ENCODE measurements at places on chromosomes 1 and 21.
A peak's percentile ranks its signal among the peaks of the same experiment; 100 is the strongest.

DNA sequence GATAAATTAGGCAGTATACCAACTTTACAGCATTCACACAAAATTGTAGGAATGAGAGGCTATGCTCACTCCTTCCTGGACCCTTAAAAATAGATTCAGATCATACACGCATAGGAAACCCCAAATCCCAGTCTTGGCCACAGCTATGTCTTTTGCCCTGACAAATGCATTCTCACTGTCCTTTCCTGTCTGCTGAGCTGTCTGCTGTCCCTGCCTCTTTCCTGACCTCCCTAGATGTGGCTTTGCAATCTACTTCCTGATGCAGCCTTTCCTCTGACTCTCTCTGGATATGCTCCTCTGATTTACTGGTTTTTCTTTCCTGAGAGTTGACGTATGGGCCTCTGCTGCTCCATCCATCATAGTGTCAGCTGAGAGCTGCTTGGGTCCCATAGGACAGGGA lies 59.8 kb upstream of the SLC35F3 start:
- no peak for DNase-seq

DNA sequence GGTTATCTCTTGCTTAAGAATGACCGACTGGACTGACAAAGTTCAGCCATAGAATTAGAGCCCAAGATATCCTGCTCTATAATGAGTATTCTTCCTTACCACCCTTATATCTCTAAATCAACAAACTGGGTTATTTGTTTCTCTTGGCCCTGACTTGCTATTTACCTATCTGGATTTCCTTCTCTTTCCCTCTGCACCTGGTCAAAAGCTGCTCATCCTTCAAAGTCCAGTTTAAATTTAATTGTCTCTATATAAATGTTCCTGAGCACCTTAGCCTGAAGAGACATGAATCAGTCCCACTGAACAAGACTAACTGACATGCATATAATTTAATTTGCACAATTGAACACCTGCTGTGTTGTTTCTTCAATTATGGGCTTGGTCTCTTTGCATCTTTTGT lies 127.1 kb upstream of the KCNJ15 start:
- DNase-seq = no peak

DNA sequence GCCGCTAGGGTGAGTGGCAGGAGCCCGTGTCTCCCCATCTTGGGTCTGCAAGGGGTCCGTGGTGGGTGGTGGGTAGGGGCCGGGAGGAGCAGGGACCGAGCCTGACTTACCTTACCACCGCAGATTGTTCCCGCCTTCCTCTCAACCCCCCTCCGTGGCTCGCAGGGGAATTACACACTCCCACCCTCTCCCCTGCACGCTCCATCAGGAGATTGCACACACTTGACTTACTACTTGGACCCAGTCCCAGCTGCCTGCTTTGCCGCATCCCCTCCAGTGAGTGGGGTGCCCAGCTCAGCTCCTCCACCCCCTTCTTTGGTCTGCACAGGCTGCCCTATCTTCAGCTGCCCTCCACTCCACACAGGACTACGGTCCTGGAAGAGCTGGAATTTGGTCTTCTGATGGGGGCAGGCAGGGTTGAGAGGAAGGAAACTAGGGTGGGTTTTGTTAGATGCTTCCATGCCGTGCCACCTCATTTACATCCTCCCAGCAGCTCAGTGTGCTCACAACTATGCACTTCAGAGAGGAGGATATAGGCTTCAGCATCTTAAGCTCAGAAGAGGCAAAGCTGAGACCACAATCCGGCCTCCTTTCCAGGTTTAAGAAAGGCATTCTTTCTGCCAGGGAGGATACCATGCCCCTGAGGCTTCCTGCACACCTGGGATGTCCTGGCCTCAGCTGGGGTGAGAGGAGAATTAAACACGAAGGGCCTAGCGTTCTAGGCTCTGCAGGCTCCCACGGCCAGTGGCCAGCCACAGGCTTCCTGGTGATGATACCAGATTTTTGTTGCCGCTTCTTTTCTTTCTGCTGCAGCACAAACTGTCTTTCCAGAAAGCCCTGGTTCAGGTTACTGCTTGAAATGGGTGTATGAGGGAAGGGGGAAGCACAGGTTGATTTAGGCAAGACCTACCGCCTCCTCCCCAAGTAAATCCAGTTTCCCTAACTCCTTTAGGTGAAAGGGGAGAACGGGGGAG lies 2.3 kb downstream of the KCNC4 start:
- DNase-seq = no peak

DNA sequence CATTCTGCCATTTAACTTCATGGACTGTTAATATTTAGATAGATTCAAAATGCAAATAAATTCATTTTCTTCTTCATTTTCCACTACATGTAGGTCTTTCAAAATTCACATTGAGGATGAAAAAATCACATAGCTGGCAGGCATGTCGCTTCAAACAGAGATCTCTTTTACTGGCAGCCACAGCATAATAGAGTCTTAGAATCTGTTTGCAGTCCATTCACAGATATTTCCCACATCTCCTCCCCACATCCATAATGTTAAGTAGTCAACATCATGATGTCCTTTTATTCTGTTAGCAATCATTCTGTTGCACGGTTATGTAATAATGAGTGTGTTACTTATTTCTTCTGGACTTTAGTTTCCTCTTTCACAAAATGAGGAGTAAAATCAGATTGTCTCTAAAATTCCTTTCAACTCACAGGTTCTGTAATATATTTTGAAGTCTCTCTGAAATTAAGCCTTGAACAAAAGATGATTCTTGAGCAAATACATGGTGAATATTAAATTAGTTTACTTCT lies 257.5 kb upstream of the SNX7 start:
- DNase-seq = no peak

DNA sequence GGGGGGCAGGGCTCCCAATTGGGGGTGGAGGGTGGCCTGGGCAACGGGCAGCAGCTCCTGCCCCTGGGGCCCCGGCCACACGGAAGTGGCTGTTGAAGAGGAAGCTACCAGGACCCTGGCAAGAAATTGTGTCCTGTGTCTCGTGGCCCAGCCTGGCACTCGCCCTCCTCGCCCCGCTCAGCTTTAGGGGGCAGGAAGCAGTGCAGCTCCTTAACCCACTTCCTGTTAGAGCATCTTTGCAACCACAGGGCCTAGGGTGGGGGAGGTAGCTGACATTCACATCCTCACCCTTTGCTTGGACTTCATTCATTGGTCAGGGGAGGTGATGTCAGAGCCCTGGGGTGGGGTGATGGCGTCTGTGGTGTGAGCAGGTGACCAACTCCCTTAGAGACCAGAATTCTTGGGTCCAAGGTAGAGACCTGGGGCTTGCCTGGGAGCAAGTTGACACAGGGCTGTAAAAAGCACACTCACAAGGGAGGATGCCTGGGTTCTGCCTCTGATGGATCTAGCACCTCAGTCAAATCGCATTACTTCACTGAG lies at the start of gene ARHGAP30:
TSS of gene ARHGAP30 (minus strand) at position 161 of the 540 bp plus-strand sequence. CDS start 267 bp downstream, outside the sequence.
- DNase-seq = peak; percentile 17

GRCh38 chr21:39379986-39380891 lies 31.4 kb upstream of the HMGN1 start:
- DNase-seq = peak; percentile 76

DNA sequence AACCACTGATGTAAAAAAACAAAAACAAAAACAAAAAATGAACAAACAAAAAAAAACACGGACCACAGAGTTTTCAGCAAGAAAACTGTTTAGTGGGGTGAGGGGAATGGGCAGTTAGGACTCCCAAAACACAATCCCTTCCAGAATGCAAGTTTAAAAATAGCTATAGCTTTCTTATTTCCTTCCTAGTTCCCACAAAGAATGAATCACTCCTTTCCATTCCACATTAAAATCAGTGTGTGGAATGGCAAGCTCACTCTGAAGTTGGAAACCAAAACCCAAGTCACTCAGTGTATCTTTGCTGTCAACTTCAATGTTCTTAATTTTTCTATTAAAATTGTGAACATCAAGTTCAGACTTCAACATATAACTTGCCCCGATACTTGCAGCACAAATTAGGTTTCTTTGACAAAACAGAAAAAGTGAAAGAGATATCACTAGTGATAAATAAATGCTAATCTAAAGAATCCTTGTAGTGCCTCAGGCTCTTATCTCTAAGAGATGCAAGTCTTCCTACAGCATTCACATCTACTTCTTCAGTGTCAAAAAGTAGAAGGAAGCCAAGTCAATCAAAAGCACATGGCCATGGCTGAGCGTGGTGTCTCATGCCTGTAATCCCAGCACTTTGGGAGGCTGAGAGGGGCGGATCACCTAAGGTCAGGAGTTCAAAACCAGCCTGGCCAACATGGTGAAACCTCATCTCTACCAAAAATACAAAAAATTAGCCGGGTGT lies 45.5 kb downstream of the TOR3A start:
- DNase-seq = no peak

DNA sequence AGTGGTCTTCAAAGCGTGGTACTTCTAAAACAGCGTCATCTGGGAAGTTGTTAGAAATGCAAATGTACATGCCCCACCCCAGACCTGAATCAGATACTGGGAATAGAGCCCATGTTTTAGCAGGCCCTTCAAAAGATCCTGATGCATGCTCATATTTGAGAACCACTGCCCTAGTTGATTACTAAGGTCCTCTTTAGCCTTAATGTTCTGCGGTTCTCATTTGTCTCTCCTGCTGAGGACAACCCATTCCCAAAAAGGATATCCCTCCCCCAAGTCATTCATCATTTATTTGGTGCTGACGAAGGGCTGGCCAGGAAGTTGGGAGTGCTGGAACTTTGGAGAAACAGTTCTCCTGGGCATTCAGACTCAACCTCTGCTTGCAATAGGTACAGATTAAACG lies 92.4 kb upstream of the RALGPS2 start:
- no peak for DNase-seq

GRCh38 chr1:186099336-186100104 lies 275.5 kb downstream of the TPR start:
- DNase-seq = no peak

GRCh38 chr1:155196103-155196892 lies 11.4 kb downstream of the THBS3 start:
- DNase-seq = peak; percentile 74

- DNase-seq = no peak
These were observed 2.3 kb downstream of the ASTN1 start for GRCh38 chr1:177162243-177162642.

GRCh38 chr21:41364308-41364707 lies 2.5 kb downstream of the MX2 start:
- no peak for DNase-seq

- no peak for DNase-seq
These were observed 35.2 kb downstream of the RRP1 start for GRCh38 chr21:43824333-43825241.

GRCh38 chr1:245156041-245156735 lies 1.4 kb downstream of the KIF26B start:
- peak; percentile 26 for DNase-seq

GRCh38 chr1:154752273-154753030 lies 117.6 kb downstream of the KCNN3 start:
- DNase-seq = no peak

GRCh38 chr1:43329995-43330751 lies 7.4 kb upstream of the MPL start:
- DNase-seq = no peak

GRCh38 chr1:248065071-248065470 lies 18.4 kb downstream of the OR2L3 start:
- no peak for DNase-seq

DNA sequence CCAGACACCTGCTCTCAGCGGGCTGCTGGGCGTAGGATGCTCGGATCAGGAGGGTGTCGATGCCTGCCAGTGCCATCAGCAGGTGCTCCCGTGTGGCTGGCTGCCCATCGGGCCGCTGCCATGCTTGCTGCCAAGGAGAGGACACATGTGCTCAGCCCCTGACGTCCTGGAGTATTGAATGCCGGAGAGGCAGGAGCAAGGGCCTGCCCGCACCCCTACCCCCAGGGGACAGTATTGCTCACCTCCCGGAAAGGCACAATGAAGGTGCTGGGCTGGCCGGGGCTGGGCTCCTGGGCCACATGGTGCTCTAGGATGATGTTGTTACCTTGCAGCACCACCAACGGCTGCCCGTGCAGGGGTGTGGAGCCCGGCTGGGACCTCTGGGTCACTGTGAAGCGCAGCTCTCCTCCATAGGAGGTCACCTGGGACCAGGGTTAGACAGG lies 61.5 kb downstream of the HSPG2 start:
- DNase-seq = no peak

DNA sequence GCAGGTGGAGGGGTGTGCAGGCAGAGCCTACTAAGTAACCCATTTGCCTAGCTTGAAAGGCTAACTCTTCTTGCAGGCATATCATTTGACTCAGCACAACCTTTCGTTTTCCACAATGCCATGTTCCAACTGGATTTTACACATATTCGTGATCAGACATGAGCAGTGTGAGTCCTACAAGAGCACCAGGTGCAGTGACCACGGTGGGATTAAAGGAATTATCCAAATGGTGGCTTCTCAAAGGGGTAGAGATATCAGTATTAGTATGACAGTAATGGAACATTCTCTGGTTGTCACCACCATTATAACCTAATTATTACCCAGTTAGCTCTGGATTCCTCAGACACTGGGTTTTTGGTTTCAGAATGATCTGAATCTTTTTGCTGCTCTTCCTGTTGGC lies 323.5 kb downstream of the LMO4 start:
- DNase-seq = no peak

DNA sequence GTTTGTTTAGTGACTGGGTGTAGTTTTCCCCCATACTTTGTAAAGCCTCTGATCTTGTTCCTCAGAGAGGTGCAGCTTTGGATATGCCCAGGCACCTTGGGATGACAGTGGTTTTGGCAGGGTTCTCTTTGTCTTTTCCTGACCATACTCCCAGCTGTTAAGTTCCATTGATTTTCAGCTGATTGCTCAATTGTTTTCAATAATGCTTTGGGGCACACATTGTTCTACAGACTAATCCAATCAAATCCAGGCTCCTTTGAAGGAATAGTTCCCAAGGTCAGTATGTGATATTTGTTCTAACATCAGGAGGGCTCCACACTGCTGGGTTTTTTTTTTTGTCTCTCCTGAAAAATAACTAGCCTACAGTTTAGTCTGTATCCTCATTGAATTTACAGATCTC lies 24.8 kb downstream of the PPP2R5A start:
- no peak for DNase-seq

- DNase-seq = peak; percentile 7
These were observed 14.4 kb upstream of the ERVH48-1 start for GRCh38 chr21:42939582-42940413.

All from C1 segment of cervical spinal cord (tissue), 14 donors.